ENCODE measurements at places on chromosomes 11 and 22.

DNA sequence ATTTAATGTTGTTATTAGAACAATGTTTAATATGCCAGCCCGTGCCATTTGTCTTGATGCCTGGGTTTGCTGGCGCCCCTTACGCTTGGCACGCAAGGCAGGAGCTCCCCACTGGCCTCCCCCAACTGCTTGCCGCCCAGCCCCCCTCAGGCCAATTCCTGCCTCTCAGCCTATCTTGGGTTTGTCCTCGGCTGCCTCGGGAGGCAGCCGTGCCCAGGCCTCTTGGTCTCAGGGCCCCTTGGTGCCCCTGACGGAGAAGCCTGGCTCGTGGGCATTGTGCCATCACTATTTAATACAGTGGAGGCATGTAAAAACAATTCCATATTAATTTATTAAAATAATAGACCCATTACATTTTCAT is 119.8 kb downstream of the KCNQ1OT1 start:
- DNase-seq: no peak

DNA sequence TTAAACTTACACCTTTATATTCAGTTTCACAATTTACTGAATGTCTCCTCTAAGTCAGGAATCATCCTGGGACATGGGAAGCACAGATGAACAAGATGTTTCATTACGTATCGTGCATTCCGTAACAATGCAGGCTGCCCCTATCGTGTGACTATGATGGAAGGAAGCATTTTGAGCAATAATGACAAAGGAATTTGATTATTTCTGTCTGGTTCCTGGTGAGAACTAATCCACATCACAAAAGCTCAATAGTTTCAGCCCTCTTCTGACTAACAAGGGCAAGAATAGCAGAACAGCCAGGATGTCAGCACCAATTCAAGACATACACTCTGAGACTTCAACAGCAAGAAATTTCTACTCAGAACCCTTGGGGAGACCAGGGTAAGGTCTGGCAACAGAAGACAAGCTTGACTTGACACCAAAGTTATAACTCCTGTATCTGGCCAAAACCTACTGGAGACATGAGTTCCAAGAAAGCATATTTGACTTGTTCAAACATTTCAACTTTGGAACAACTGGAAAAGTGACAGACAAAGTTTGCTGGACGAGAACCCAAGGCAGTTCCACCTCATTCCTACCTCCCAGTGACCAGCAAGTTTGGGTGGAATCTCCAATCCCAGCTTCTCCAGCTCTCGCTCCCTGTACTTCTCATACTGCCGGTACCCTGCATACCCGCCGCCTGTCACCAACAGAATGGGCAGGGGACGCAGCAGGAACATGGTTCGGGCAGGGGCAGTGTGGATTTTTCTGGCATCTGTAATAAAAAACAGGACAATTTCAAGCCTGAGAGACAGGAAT is 14.3 kb downstream of the PISD start:
- DNase-seq: no peak

- DNase-seq: no peak
These were observed 173.3 kb upstream of the SYT13 start for GRCh38 chr11:45459491-45459890.

DNA sequence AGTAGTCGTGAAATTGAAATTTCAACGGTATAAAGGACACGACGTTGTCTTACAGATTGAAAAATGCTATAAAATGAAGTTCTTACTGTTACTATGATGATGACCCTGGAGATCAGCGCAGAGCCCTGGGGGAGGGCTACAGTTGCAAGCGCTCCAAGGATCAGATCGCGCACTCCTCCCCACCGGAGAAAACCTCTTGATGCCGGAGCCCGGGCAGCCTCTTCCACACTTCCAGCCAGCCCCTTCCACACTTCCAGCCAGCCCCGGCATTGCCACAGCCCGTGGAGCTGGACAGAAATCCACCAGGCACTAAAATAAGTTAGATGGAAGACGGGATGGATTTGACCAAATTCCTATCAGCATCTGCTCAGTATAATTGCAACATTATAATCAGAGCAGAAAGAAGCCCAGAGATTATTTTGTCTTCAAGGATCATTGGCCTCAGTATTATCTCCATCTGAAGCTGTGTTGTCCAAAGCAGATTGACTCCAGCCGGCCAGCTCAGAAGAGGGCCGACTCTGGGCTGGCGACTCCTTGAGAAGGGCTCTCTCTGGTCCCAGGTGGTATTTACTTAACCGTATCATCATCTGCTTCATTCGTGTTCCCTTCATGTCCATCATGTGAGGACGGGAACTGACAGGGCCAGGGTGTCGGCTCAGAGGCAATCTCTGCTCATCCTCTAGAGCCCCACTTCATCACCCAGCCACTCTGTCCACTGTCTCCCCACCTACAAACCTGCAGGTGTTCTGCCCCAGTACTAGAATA is 777 bp upstream of the MICAL3 start:
- DNase-seq: no peak

DNA sequence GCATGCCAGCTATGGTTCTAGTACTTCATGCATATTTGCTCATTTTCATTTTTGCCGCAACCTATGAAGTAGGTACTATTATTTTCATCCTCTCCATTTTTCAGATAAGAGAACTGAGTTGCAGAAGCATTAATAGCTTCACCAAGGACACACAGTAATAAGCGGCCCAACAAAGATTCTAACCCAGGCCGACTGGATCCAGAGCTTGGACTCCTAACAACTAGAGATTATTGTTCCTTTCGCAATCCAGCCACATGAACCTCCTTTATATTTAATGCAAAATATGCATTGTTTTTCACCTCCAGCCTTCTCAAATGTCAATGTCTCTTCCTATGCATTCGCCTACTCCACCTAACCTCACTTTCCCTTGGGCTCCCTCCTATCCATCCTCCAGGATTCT is 148.3 kb downstream of the CCDC34 start:
- DNase-seq: no peak

DNA sequence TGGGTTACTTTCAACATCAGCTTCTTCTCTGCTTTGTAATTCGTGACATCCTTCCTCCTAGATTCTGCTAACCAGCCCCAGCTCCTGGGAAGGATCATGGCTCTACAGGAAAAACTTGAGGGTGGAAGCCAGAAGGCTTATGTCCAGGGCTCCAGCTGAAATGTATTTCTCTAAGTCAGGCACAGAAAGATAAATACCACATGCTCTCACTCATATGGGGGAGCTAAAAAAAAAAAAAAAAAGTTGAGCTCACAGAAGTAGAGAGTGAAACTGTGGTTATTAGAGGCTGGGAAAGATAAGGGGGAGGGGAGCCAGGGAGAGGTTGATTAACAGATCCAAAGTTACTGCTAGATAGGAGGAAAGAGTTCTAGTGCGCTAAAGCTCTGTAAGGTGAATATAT is 74.9 kb downstream of the DSCAML1 start:
- no peak for DNase-seq

- no peak for DNase-seq
These were observed 3.3 kb downstream of the BRD1 start for GRCh38 chr22:49824185-49824925.

DNA sequence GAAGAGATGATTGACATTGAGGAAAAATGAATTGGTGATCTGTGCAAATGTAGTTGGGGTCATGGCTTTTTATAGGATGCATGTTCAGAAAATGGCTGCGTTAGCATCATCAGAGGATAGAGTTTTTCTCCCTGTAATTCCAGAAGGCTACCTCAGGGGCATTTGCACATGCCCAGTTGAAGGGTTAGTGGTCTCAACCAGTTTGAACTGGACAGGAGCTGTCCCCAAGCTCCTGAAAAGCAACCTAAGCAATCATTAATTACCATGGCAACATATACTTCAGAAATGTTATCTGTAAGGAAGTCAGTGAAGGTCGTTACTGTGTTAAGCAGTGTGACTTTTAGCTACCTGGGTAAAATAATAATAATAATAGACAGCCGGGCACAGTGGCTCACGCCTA is 29.3 kb downstream of the TUG1 start:
- no peak for DNase-seq

- no peak for DNase-seq
These were observed 173.0 kb upstream of the CADM1 start for GRCh38 chr11:115677190-115677589.

DNA sequence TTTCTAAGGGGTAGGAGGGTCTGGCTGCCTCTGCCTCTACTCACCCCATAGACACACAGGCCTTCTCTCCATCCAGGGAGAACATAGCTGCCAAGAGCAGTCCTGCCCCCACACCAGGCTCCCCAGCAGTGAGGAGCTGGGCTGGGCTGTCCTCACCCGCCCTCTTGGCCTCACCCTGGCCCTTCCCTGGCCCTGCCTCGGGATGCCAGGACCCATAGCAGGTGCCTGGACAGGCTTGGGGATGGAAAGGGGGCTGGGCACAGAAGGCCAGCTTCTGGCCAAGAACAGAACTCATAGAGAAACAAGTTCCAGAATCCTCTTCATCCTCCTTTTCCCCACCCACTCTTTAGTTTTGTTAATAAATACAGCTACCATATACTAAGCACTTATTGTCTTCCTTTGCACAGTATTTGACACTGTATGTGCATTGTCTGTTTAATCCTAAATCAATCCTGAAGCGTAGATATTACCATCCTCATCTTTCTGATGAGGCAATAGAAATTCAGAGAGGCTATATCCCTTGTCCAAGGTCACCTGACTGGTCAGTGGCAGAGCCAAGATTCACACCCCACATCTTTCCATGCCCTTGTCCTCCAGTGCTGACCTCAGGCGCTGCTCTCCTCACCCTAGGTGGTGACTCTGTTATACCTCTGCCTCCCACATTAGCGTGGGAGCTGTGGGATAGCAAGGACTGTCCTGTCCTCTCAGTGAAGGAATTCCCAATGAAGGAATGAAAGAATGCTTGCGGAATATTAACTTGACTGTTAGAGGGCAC is 22.0 kb upstream of the MYOD1 start:
- DNase-seq: no peak

DNA sequence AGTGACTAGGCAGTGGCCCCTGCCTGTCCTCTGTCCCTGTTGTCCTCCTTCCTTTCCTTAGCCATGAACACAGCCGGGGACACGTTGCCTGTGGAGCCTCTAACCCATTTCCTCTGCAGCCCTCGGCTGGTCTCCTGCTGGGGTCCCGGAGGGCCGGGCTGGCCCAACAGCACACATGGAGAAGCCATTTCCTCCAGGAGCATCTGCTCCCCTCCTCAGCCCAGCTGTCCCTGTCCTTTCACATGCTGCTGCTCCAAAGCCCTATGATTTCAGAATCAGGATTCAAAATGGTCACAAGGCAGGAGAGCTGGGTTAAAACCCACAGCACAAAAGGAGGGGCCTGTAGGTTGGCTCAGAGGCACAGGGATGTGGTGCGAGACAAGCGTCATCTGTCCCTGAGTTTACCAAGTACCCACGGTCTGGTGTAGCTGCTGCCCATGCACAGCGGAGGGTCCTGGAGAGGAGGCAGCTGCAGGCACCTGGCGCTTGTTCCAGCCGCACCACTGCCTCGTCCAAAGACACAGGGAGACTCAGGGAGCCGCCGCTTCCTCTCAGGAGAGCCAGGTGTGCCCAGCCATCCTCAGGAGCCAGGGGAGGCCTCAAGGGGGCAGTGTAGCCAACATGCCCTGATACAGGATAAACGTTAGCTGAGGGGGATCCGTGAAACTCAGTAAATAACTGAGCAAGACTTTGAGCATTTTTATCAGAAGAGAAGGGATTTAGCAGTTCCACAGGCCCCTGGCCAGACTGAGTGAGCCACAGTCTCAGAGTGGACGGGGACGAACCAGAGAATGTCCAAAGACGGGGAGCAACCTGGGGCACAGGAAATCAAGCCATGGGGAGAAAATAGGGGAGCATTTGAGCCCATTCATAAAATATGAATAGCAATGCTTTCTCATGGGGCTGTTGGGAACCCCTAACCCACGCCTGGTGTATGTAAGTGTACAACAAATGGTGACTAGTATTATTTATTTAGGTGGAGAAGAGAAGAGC is 3.9 kb upstream of the VSIG10L2 start:
- peak; percentile 25 for DNase-seq

- DNase-seq: no peak
These were observed 32.2 kb upstream of the OAF start for GRCh38 chr11:120178561-120179056.

- no peak for DNase-seq
These were observed 18.2 kb downstream of the ELFN2 start for GRCh38 chr22:37409031-37409430.

- no peak for DNase-seq
These were observed 1.5 kb upstream of the TCF20 start for GRCh38 chr22:42271906-42272305.

DNA sequence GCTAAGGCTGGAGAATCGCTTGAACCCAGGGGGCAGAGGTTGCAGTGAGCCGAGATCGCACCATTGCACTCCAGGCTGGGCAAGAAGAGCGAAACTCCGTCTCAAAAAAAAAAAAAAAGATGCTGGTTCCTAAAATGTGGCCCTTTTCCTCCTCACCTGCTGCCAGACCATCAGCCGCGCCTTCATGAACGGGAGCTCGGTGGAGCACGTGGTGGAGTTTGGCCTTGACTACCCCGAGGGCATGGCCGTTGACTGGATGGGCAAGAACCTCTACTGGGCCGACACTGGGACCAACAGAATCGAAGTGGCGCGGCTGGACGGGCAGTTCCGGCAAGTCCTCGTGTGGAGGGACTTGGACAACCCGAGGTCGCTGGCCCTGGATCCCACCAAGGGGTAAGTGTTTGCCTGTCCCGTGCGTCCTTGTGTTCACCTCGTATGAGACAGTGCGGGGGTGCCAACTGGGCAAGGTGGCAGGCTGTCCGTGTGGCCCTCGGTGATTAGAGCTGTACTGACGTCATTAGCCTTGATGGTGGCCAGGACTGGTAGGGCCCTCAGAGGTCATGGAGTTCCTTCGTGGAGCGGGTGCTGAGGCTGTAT is 50.7 kb upstream of the PPP6R3 start:
- DNase-seq: no peak

DNA sequence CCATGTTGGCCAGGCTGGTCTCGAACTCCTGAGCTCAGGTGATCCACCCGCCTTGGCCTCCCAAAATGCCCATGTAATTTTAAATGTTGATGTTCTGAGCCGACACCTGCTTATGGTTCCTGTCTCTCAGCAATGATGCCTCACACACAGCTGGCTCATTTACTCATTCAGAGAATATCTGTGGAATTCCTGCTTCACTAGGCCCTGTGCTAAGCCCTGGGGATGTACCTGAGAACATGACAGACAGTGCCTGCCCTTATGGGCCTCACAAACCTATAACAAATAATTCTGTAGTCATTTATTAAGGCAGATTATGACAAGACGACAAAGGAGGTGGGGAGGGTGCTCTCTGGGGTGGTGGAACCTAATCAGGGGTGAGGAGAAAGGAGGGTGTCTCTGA is 93.7 kb downstream of the PRR5L start:
- DNase-seq: no peak

DNA sequence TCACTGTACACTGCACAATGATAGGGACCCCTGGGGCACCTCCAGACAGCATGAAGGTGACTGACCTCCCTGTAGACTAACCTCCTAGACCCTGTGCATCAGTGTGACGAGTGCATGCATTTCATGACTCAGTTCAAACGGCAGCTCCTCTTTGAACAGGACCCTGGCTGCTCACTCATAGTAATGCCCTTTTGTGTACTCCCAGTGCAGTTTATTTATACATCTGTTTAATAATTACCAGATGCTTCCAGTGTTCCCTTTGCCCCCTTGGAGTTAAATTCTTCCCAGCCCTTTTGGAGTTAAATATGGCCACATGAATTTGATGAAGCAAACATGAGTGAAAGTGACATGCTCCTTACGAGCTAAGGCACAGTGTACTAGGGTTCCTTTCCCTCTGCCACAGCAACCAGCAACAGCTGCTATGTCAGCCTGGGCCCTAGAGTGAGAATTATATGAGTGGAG is 72.4 kb downstream of the PANX1 start:
- no peak for DNase-seq

GRCh38 chr11:7642747-7643146 is 30.6 kb downstream of the CYB5R2 start:
- DNase-seq: no peak

- no peak for DNase-seq
These were observed 2.0 kb upstream of the RELT start for GRCh38 chr11:73374151-73374550.

Data from stimulated activated CD8-positive, alpha-beta memory T cell treated with anti-CD3 and anti-CD28 coated beads, Interleukin-7, amount 100 ng/mL, for 48 hours (primary cell).